ENCODE measurements at places on chromosomes 12 and 14. TPM values are rescaled to one million over a fixed set of nuclear protein-coding genes. Genes with fewer than 3 reads are reported as not detected.

LRIG3 gene
- 186 TPM for total RNA-seq

LRRC10 gene
- total RNA-seq: not detected

KDM5A gene
- 39.5 TPM for total RNA-seq

CCDC177 gene
- not detected for total RNA-seq

SAMD4A gene
- 135 TPM for total RNA-seq

CYP46A1 gene
- 0.36 TPM for total RNA-seq

B3GNT4 gene
- 0.55 TPM for total RNA-seq

SDR9C7 gene
- not detected for total RNA-seq

DNA sequence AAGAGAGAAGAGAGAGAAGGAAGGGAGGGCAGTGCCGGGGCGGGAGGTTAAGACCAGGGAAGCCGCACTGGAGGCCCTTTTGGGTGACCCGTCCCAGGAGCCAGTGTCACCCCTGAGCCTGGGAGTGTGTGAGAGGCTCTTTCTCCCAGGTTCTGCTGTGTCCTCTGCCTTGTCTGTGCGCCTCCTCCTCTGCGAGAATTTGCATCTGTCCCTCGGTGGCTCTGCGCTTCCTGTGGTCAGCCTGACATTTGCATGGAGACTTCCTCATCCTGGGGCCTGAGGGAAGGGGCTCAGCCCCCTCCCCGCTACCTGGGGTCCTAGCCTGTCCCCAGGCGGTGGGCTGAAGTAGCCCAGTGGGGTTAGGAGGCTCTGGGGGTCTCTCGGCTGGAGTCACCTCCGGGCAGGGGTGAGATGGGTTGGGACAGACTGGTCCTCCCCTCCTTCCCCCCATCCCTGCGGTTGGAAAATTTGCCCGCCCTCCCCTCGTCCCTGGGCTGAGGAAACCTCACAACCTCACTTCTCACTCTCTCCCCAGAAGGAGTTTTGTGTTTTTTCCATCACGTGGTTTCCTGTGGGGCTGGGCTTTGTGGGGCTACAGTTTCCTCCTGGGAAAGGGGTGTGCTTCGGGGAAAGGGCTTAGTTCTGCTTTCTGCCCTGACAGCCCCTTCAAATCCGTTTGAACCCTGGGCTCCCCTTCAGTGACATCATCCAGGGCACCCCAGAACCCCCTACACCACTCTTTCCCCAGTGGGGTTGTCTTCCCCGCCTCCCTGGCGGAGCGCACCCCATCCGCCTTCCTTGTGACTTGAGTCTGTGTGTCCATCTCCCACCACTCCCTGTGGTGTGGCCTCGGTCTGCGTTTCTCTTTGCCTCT lies 2.5 kb downstream of the PTPN6 start:
- H3K36me3 ChIP-seq: no peaks in the 10 kb centered on the region
- H3K27me3 ChIP-seq: no peaks in the 10 kb centered on the region
- DNase-seq: peak; percentile 79
- H3K4me1 ChIP-seq: peaks cover 9% of the 10 kb centered on the region
- H3K27ac ChIP-seq: peak overlapping the region; percentile 60

DNA sequence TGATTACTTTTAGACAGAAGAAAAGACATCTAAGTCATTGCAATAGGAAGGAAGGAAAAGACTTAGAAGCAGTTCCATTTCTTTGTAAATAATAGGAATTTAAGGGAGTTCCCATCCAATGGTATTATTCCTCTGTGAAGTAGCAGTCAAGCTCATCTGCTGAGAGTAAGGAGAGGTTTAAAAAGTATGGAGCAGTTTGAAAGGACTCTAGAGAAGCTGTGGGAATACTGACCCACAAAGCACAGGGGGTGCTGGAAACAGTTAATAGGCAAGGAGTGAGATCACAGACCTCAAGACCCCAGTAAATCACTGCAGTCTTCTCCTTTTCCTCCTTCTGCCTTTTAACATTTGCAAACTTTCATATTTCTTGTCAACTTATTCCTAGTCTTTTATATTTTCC lies 428.5 kb downstream of the ADAMTS20 start:
- DNase-seq: no peak
- no peaks in the 10 kb centered on the region for H3K4me1 ChIP-seq
- H3K27me3 ChIP-seq: no peaks in the 10 kb centered on the region
- no peak overlapping the region for H3K4me3 ChIP-seq

- H3K4me1 ChIP-seq: peaks cover 91% of the 10 kb centered on the region
- DNase-seq: peak; percentile 96
- no peak overlapping the region for H3K4me3 ChIP-seq
Measured at GRCh38 chr14:99562856-99563748, 40.9 kb downstream of the CCDC85C start.

DNA sequence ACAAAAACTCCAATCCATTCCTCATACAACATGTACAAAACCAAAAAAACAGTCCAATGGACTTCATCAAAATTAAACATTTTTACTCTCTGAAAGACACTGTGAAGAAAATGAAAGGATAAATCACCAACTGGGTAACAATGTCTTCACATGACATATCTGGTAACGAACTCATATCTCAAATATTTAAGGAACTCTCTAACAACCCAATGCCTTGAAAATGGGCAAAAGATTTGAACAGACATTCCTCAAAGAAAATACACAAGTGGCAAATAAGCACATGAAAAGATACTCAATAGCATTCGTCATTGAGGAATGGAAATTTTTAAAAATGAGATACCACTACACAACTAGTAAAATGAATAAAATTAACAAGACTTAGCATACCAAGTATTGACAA lies 198.7 kb upstream of the RASSF8 start:
- DNase-seq: no peak
- no peaks in the 10 kb centered on the region for H3K36me3 ChIP-seq
- H3K4me1 ChIP-seq: no peaks in the 10 kb centered on the region
- H3K4me3 ChIP-seq: no peak overlapping the region
- H3K27ac ChIP-seq: no peak overlapping the region

DNA sequence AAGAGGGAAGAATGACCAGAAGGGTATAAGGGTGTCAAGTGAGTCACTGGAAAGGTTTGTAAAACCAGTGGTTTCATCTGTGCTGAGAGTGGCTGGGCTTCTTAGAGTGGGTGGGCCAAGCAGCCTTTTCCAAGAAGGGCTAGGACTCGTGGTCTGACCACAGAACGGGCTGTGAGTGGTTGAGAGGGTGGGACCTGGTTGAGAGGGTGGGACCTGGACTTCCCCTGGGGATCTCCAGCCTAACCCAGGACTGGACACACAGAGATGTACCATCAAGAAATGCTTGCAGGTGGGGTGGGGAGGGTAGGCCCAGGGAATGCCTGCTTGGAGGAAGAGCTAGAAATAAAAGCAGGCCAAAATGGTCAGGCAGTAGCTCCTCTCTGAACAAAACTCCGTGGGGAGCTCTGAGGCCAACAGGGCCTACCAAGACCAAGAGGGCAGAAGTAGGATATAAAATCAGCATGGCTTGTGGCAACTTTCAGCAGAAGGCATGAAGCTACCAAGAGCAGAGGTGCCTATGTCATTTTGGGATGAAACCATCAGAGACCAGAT lies 140.5 kb downstream of the FOXN3 start:
- no peak overlapping the region for H3K4me3 ChIP-seq
- no peaks in the 10 kb centered on the region for H3K36me3 ChIP-seq

DNA sequence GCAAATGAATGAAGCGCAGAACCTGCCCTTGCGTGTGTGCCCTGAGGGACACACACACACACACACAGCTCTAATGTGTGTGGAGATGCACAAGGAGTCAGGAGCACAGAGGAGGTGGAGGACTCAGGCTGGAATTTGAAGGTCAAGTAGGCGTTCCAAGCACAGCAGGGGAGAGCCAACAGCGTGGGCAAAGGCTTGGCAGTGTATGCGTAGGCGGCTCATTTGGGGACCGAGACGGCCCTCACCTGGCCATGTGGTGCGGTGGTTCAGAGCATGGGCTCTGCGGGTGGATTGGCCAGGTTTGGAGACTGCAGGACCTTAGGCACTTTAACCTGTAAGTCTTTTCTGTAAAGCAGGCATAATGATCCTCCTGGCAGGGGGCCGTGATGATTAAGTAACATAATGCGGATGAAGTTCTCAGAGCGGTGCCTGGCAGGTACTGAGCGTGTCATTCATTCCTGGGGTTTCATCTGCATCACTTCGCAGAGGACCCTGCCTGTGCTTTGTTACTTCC lies 69.5 kb upstream of the SLC24A4 start:
- H3K27me3 ChIP-seq: peaks cover 17% of the 10 kb centered on the region
- no peak for DNase-seq
- no peak overlapping the region for H3K27ac ChIP-seq
- H3K4me3 ChIP-seq: no peak overlapping the region

GRCh38 chr14:33449703-33450395 lies 501.0 kb downstream of the EGLN3 start:
- H3K36me3 ChIP-seq: no peaks in the 10 kb centered on the region
- H3K27me3 ChIP-seq: no peaks in the 10 kb centered on the region
- no peak for DNase-seq

DNA sequence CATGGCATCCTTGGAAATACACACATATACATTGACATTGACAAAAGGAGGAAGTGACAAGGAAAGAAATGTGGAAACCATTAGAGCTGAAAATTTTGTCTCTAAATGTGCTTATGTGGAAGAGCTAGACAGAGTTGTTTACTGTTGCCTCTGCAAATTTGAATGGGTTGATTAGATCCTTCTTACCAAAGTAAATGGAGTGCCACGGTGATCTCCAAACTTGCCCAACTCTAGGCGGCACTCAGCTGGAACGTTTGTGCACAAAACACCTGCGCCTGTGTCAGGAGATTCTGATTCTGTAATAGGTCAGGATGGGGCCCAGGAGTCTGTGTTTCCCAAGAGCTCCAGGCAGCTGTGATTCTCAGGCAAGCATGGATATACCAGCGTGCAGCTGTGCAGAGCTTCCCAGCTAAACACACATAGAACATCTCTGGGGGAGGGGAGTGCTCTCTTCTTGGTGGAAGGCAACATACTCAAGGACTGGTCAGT lies 77.8 kb upstream of the BDKRB2 start:
- peak overlapping the region; percentile 2 for H3K27ac ChIP-seq
- H3K4me1 ChIP-seq: no peaks in the 10 kb centered on the region
- H3K4me3 ChIP-seq: no peak overlapping the region
- H3K27me3 ChIP-seq: no peaks in the 10 kb centered on the region

DNA sequence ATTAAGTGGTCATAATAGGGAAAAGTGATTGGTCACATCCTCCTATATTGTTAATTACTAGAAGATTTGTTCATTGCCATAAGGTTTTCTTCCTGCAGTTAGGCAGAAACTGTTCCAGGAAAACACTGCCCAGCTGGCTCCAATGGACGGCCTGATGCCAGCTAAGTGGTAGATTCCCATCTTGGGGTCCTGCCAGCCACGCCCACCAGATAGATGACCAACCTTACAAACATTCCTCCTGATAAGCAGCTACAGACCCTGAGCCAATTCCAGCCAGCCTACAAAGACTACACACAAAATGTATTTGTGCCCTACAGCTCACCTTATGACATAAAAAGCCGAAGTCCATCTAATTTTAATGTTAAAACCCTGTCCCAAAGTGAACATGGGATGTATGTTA lies 685.9 kb upstream of the USP15 start:
- H3K36me3 ChIP-seq: no peaks in the 10 kb centered on the region
- no peak for DNase-seq
- no peak overlapping the region for H3K27ac ChIP-seq
- H3K4me1 ChIP-seq: no peaks in the 10 kb centered on the region

- H3K4me1 ChIP-seq: no peaks in the 10 kb centered on the region
- no peaks in the 10 kb centered on the region for H3K27me3 ChIP-seq
- H3K36me3 ChIP-seq: no peaks in the 10 kb centered on the region
- no peak overlapping the region for H3K27ac ChIP-seq
- no peak overlapping the region for H3K4me3 ChIP-seq
Measured at GRCh38 chr12:129750421-129750820, 153.4 kb downstream of the TMEM132D start.

DNA sequence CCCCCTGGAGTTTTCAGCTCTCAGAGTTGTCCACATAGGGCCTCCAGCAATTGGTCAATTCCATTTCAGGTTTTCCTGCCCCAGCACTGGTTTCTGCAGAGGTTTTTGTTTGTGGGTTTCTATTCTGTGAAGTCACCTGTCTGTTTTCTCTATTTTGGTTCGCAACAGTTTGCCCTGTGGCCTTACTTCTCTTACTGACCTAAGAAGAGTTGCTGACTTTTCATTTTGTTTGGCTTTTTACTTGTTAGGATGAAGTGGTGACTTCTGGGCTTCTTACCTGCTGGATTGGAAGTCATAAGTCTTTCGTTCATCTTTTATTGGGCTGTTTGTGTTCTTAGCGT lies 196.4 kb upstream of the PARP11 start:
- no peak for DNase-seq
- H3K4me3 ChIP-seq: no peak overlapping the region
- no peaks in the 10 kb centered on the region for H3K36me3 ChIP-seq
- H3K27me3 ChIP-seq: no peaks in the 10 kb centered on the region
- no peak overlapping the region for H3K27ac ChIP-seq

GRCh38 chr12:89346741-89347324 lies 5.5 kb downstream of the DUSP6 start:
- H3K36me3 ChIP-seq: no peaks in the 10 kb centered on the region
- peak; percentile 75 for DNase-seq
- peak overlapping the region; percentile 66 for H3K4me3 ChIP-seq
- no peaks in the 10 kb centered on the region for H3K27me3 ChIP-seq
- H3K27ac ChIP-seq: peak overlapping the region; percentile 46

- no peaks in the 10 kb centered on the region for H3K36me3 ChIP-seq
- no peak overlapping the region for H3K4me3 ChIP-seq
- peaks cover 28% of the 10 kb centered on the region for H3K4me1 ChIP-seq
- DNase-seq: no peak
Measured at GRCh38 chr14:23297611-23298277, 4.9 kb downstream of the PPP1R3E start.

- no peak overlapping the region for H3K4me3 ChIP-seq
- DNase-seq: peak; percentile 58
- H3K4me1 ChIP-seq: peaks cover 59% of the 10 kb centered on the region
- no peaks in the 10 kb centered on the region for H3K36me3 ChIP-seq
- H3K27ac ChIP-seq: peak overlapping the region; percentile 35
- no peaks in the 10 kb centered on the region for H3K27me3 ChIP-seq
Measured at GRCh38 chr14:89388853-89389252, 28.2 kb downstream of the FOXN3 start.

GRCh38 chr12:94717108-94717507 lies 66.8 kb upstream of the TMCC3 start:
- no peaks in the 10 kb centered on the region for H3K36me3 ChIP-seq
- H3K4me1 ChIP-seq: no peaks in the 10 kb centered on the region
- no peak for DNase-seq
- no peak overlapping the region for H3K4me3 ChIP-seq
- no peaks in the 10 kb centered on the region for H3K27me3 ChIP-seq
- no peak overlapping the region for H3K27ac ChIP-seq

GRCh38 chr12:57280211-57281062 lies 29.4 kb upstream of the STAC3 start:
- no peak overlapping the region for H3K4me3 ChIP-seq
- peak overlapping the region; percentile 4 for H3K27ac ChIP-seq
- no peaks in the 10 kb centered on the region for H3K27me3 ChIP-seq
- peaks cover 5% of the 10 kb centered on the region for H3K4me1 ChIP-seq

- H3K27me3 ChIP-seq: no peaks in the 10 kb centered on the region
- H3K36me3 ChIP-seq: no peaks in the 10 kb centered on the region
- peak overlapping the region; percentile 96 for H3K4me3 ChIP-seq
- H3K27ac ChIP-seq: peak overlapping the region; percentile 92
- peak; percentile 76 for DNase-seq
- peaks cover 37% of the 10 kb centered on the region for H3K4me1 ChIP-seq
Measured at GRCh38 chr14:51652168-51653078, 713 bp downstream of the FRMD6 start.

- H3K4me1 ChIP-seq: peaks cover 36% of the 10 kb centered on the region
- DNase-seq: no peak
- no peaks in the 10 kb centered on the region for H3K27me3 ChIP-seq
- no peak overlapping the region for H3K4me3 ChIP-seq
- no peak overlapping the region for H3K27ac ChIP-seq
Measured at GRCh38 chr14:21241218-21241819, 27.9 kb downstream of the HNRNPC start.

Measured in sigmoid colon (tissue), 7 donors.